ENCODE measurements at places on chromosomes 12 and 14. TPM values are rescaled to one million over a fixed set of nuclear protein-coding genes. Genes with fewer than 3 reads are reported as not detected.

DNA sequence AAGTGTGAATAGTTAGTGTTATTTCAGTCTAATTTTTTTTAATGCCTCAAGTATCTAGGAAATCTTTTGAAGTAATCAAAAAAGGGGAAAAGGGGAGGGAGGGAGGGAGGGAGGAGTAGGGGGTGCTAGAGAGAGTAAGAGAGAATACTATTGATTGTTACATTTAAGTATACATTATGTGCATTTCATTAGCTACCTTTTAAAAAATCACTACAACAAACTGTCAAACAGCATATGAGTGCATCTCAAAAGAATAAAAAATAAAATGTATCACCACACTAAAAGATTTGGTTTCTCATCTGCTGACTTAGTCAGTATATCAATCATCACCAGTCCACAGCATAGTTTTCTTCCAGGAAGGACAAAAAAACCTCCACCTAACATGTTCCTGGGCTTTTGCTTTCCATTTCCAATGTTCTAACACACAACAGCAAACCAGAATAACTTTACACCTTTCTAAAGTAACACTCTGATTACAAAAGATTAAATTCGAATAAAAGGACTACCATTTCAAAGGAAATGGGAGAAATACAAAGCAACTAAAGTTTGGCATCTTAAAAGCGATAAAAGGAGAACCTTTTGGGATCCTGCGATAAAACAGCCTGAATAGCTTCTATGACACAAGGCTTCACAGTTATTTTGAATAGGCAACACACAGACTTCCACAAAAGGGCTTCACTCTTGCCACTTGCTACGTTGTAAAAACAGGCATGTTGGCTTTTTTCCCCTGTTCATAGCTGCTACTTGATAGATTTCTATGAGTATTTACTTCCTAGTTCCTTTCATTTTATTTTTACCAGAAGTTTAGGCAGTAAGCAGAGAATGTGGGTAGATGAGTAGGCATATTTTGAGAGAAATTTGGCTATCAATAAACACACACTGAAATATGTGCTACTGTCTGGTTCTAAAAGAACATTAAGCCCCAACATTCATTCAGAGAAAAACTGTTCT, 160.9 kb downstream of the EPS8 start:
- DNase-seq, result peak; percentile 22

- DNase-seq, result peak; percentile 11
Observed at GRCh38 chr12:4135919-4136605, 137.5 kb upstream of the CCND2 start.

- DNase-seq, result peak; percentile 99
Observed at GRCh38 chr12:122944605-122945592, 21.4 kb downstream of the ABCB9 start.

- DNase-seq, result peak; percentile 72
Observed at GRCh38 chr12:77231501-77231918, 166.1 kb upstream of the E2F7 start.

DNA sequence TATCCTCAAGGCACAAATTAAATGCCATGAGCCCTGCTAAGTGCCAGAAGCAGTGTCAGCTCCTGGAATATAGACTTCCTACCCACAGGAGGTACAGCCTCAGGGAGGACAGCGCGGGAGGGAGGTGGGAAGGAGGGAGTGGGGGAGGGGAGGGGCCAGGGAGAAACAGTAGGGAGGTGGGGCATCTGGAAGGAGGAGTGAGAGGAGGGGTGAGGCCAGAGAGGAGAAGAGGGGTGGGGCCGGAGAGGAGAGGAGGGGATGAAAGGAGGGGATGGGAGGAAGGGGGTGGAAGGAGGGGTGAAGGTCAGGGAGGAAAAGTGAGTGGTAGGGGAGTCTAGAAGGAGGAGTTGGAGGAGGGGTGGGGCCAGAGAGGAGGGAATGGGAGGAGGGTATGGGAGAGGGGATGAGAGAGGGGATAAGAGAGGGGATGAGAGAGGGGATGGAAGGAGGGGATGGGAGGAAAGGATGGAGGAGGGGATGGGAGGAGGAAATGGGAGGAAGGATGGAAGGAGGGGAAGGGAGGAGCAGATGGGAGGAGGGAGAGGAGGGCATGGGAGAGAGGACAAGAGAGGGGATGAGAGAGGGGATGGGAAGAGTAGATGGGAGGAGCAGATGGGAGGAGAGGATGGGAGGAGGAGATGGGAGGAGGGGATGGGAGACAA, 9.2 kb upstream of the CCDC197 start:
- DNase-seq, result no peak

DNA sequence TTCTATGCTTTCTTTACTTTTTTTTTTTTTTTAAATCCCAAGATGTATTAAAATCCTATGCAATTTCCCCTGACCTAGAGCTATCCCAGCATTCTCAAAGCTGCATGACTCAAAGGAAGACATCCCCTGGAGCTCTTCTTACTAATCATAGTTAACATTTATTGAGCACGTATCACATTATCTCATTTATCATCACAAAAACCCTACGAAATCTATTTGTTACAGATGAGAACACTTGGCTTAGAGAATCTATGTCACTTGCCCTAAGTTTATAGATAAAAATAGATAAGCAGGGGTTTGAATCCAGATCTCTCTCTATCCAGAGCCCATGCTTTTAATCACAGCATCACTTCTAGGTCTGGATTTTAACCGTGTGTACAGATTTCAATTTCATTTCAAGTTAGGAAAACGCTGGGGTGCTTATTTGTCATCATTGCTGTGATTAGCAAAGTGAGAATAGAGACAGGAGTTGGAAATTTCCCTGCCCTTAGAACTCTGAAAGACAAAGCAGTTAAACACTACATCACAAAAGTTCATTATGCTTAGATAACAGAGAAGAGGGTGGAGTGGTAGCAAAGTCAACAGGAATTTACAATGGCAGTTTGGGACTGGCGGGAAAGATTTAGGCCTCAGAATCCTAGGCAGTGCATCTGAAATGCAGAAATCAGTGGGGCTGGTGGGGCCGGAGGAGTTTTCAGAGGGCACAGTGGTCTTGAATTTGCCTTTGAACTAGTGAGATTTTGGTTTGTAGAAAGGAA, 177.7 kb upstream of the FRMD6 start:
- peak; percentile 78 for DNase-seq

DNA sequence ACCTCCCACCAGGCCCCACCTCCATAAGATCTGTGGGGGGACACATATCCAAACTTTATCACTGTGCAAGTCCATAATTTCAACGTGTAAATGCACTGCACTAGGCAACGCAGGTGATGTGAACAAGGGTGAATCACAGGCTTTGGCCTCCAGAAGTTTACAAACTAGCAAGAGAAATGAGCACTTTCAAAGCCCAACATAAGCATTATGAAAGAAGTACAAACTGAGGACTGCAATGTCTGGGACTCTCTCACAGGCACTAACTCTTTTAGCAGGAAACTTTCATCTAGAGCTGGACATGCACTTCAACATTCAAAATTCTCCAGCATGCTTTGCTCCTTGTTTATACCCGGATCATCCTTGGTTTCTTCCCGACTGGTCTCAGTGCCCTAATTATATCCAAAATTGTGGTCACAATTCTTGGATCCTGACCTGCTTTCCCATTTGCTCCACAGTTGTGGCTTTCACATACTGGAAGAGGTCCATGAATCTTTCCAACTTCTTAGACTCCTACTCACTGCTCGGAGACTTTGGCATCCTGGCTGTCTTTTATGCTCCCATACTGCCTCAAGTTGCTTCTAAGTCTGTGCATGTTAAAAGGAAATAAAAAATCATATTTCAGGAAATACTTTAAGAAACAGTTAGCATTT, 44.9 kb upstream of the STRAP start:
- peak; percentile 61 for DNase-seq

GRCh38 chr12:111954969-111955368, 58.0 kb downstream of the TMEM116 start:
- no peak for DNase-seq

- no peak for DNase-seq
Observed at GRCh38 chr14:58755031-58755925, 117.5 kb downstream of the DACT1 start.

- DNase-seq, result no peak
Observed at GRCh38 chr14:79144896-79145295, 974.7 kb downstream of the NRXN3 start.

DNA sequence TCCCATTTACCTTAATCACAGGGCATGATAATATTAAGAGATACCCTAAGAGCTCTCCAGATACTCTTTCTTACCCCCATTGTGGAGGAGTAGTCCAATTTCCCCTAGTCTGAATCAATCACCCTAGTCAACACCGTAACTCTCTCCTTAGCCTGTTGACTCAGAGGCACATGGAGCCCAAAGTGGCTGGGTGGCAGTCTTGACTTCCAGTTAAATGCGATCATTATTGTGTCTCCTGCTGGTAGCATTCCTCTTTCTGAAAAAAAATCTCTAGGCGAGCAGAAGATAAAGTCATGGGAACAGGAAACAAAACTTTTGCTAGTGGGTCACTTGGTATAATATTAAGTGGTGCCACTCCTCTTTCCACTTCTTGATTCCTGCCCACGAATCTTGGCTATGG, 46.4 kb downstream of the EMP1 start:
- DNase-seq, result no peak

DNA sequence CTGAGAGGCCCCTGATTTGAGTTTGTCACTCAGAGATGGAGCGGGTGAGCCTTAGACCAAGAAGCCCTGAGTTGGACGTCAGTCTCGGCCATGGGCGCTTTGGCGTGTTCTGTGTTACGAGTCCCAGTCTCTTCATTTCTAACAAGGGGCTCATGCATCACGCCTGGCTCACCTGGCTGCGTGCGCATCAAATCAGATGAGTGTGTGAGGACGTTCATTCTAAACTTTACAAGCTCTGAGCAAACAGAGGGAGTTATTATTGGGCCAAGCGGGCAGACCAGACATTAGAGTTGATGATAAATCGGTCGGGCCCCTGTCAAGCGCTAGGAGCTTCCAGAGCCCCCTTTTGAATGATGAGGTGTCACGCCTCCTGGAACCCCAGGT, 117.2 kb downstream of the CALM1 start:
- DNase-seq, result no peak

DNA sequence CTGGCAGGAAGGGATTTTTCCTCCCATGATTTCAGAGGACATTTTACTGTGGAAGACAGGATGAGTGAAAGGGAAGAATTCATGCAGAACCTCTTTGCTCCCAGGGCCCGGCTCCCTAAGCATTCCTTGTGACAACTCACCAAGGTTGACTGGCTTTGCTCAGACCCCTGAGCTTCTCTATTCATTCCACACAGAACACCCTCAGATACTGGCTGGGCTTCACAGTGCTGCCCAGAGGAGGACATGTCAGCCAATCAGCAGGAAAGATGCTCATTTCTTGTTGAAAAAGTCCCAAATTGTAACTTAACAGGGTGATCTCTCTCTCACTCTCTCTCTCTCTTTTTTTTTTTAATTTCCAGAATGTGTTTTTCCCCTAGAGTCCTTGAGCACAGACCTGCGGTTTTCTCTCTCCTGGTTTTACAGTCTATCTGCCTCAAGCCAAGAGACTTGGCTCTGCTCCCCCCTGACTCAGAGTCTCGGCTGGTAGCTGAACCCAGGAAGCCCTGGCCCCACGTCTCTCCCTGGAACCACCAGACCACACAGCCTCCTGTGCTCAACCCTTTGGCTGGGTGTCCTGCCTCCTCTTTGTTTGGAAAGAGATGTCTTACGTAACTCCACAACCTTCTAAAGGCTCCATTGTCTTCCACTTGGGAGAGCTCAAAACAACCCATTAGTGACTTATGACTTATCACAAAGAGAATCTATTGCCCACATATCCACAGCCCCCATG, 43.9 kb downstream of the SSPN start:
- DNase-seq, result peak; percentile 99

DNA sequence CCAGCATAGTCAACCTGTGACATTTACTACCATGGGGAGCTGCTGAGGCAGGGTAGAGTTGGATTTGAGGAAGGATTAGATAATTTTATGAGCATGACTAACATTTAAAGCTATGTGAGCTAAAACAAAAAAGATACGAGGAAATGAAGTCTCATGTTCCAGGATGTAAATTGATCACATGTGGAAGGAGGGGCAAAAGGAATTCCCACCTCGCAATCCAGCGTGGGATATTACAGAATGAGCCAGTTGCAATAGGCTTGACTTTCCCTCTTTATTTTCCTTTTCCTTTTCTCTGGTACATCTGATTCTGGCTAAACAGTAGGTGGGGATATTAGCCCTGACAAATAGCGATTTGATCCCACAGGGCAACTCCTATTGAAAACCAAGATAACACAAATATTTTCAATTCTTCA, 214.9 kb upstream of the HMGA2 start:
- DNase-seq, result peak; percentile 90

DNA sequence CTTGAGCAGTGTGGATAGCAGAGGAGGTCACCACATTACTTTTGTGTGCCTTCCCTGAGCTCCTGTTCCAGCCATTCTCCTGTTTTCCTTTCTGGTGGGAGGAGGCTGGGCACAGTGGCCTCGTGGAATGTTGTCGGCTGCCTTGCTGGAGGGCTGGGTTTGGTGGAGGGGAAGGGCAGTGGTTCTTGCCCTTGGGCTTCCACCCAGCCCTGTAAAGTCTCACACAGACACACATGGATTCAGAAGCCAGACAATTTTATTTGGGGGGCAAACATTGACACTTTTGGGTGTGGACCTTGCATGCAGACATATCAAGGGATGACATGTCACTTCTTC, 866 bp downstream of the NPFF start:
- DNase-seq, result no peak

RDH5 gene
- 6.0 TPM for total RNA-seq

RD3L gene
- not detected for total RNA-seq

AMDHD1 gene
- total RNA-seq, result 1.6 TPM

TPH2 gene
- total RNA-seq, result not detected

CFAP54 gene
- 0.68 TPM for total RNA-seq
